Right atrium auricular region (tissue), 2 donors: ENCODE measurements at places on chromosomes 13 and 19.

GRCh38 chr13:102846261-102847015, 606 bp downstream of the ERCC5 start:
- DNase-seq = no peak

- DNase-seq = no peak
These were observed 107.4 kb upstream of the DOCK9 start for GRCh38 chr13:99085139-99085807.

DNA sequence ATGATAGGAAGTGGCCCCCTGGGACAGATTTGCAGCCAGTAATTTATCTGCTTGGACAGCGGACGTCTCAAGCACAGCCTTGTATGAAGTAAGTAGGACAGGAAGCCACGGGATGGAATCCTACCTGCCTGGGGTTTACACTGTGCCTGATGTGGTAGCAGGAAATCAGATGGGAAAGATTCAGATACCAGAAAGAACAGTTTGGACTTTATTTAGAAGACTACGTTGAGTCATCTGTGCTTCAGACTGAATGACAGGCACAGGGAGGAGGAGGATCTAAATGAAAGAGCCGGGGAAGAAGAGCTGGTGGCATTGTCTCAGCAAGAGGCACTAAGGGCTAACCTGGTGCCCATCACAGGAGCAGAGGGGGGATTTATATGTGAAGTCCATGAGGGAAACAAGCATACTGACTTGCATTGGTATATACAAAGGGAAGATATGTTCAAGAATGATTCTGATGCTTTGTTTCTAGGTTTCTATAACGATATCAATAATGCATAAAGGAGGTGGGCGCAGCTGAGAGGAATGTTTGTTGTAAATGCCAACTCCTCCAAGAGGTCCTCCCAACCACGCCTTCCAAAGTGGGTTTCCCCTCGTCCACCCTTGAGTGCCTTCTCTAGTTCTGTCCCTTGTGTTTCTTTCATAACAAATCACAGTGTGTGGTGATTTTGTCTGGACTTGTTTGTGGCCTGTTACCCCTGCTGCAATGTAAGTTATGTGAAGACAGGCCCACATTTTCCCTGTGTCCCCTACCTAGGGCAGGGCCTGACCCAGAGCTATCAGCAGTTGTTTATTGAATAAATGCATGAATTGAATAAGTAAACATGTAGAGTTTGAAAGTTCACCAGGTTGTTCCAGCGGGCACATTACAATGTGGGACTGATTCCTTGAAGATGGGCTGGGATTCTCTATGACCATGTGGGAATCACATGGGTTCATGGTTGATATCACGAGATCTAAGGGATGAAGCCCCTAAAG, 328.4 kb downstream of the SLC7A1 start:
- DNase-seq = no peak

- no peak for DNase-seq
These were observed 22.4 kb downstream of the POU2F2 start for GRCh38 chr19:42109896-42110295.

GRCh38 chr13:26719356-26719945, 41.1 kb downstream of the GPR12 start:
- DNase-seq = peak; percentile 26

- DNase-seq = no peak
These were observed 256.5 kb downstream of the UQCRFS1 start for GRCh38 chr19:28956421-28956820.

GRCh38 chr13:51235756-51236490, 13.7 kb downstream of the FAM124A start:
- DNase-seq = no peak

DNA sequence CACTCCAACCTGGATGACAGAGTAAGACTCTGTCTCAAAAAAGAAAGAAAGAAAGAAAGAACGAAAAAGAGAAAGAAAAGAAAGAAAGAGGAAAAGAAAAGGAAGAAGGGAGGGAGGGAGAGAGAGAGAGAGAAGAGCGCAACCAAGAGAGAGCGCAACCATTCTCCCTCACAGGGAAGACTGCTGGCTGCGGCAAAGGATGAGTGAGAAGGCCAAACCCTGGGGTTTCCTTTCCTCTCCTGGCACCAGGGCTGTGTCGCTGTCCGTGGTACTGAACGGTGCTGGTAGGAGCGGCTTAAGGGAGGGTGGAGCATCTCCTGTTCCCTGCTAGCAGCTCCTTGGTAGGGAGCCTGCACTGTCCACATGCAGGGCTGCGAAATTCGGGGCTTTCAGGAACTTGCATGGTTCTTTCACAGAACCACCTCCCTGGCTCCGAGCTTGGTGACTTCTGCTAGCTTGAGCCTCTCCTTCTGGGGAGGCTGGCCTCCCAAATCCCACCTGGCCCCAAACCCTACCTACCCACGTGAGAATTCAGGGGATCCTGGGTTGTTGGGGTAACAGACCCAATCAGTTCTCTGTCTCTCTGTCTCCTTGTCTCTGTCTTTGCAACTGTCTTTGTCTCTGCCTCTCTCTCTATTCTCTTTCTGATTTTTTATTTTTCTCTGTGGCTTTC, 51.1 kb upstream of the ZNRF4 start:
- DNase-seq = no peak

DNA sequence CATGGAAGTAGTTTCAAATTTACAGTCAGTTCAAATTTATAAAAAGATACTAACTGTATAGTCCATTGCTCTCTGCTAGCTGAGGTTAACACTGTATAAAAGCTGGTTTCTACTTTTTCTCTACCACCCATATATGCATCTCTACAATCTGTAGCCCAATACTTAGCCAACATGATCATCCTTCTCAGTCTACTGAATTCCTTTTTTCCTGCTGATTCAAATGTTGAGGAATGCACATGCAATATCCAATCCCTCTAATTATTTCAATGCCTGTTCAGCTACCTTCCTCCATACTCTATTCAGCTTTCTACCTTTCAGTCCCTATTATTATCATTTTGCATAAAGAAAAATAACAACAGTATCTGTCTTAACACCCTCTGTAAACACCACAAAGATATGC, 15.6 kb downstream of the KPNA3 start:
- DNase-seq = no peak

DNA sequence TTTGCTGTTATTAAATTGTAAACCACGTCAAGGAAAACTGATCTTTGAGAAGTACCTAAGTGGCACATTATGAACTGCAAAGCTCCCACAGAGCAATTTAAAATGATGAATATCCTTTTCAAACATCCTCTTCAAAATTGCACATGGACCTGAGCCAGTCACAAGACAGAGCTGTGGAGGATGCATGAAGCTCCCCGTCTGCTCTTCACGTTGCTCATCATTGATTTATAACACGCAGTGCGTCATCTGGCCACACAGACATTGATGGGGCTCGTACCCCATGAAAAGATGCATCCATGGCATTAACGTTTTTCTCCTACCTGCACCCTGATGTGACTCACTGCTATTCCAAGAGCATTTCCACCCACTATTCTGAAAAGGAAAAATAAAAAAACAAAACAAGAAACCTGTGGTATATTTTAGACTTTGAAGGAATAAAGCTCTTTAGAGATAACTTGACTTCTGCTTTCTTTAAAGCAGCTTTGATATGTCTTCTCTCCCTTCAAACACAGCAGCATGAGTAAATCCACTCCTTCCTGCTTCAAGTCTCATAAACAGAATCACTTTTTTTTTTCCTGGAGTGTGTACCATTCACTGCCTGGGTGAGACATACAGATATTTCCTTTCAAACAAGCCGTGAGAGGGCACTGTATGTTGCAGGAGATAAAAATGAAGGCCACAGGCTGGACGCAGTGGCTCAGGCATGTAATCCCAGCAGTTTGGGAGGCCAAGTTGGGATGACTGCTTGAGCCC, 7.2 kb upstream of the SERTM1 start:
- no peak for DNase-seq

DNA sequence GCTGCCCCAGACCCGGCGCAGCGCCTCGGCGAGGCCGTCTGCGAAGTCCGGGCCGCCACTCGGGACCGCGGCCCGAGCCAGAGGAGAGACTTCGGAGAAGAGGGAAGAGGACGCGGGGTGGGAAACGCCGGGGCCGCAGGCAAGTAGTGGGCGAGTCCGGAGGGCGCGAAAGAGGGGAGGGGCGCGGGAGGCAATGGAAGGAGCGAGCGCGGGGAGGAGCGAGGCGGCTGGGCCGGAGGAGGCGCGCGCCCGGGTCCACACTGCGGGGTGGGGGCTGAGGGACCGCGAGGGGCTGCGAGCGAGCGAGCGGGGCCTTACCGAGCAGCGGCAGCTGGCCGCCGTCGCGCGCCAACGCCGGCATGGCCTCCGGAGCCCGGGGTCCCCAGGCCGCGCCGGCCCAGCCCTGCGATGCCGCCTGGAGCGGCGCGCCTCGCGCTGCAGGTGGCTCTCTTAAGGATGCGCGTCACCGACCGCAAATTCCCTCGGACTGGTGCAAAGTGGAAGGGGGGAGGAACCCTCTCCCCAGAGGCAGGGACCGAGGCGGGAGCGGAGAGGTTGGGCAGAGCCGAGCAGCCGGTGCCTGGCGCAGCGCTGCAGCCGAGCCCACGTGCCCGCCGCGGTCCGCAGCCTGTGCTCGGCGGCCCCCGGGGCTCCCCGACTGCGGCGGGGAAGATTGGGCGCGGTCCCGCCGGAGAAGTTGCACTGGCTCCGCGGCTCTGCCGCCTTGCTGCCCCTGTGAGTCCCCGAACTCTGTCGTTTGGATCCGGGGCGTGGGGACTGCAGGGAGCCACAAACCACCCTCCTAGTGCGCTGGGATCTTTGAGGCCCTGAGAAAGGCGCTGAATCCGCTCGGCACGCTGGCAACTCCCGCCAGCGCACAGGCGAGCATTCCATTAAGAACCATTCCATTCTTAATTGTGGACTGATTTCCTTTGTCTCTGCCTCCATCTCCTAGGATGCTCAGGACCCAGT, at the start of gene FLT3:
Gene FLT3, minus strand, starts transcription at position 427 of the 972 bp plus-strand sequence. Its CDS starts 66 bp downstream, at position 361.
- no peak for DNase-seq

DNA sequence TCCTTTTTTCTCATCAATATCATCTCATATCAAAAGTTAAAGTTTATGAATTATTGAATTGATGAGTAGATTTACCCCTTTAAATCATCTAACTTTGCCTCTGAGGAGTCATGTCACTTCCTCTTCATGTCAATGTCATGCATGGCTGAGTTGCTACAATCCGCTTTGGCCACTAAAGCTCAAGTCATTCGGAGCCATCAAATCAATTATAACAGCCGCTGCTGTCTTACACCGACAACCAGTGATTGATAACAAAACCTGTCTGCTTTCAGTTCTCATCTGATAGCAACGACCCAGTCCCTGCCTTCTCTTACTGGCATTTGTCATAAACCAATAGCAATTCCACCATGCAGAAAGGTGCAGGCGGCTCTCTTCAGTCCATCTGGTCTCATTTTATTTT, 429.3 kb downstream of the DIAPH3 start:
- no peak for DNase-seq

DNA sequence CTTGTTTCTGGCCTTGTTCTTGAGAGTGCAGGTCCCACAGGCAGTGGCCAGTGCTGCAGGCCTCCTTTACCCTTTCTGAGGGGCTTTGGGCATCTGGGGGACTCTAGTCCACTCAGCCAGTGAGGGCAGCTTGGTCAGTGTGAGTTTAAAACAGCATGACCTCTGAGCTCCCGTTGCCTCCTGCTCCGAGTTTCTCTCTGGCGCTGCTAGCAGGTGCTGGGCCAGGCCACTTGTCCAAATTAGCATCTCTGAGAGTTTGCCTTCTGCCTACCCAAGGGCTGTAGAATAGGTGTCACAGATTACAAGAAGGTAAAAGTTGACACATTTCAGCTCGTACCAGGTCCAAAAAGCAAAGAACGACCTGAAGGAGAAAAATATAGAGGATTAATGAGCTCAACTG, 105.9 kb downstream of the SIPA1L3 start:
- no peak for DNase-seq

DNA sequence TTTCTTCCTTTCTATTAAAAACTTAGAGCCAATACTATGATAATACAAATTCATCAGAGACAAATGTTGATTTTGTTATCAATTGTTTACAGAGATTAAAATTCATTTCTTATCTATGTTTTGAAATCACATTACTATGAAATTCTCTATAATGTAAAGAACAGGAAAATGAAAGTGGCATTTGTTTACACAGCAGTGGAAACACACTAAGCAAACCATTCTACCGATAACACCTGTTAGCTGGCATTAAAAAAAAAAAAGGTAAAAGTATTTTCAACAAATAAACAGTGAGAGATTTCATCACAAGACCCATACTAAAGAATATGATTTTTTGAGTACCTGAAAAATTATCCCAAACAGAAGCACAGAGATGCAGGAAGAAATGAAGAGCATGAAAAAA, 4.8 kb upstream of the CCDC70 start:
- no peak for DNase-seq

GRCh38 chr13:48316826-48317510, 13.4 kb downstream of the RB1 start:
- no peak for DNase-seq

- no peak for DNase-seq
These were observed 117.8 kb downstream of the NALCN start for GRCh38 chr13:101298517-101298916.

DNA sequence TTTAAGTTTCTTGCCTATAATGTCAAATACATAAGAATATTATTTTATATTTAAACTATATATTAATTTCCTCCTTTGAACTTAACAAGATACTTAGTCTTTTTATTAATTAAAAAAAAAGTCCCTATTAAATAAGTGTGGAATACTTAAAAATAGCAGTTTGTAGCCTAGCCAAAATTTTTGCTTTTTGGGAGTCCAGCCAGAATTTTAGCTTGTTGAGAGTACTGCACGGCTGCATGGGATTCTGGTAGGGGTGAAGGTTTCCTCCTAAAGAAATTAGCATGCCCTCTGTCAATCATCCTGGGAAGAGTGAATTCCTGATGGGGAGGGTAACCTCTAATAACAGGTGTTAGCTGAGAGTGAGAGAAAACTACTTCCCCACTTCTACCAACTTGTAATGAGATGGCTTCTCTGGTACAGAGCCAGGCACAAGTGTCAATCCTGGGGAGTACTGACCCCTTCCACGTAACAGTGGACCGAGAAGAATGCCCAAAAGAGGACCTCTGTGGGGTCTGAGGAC, 195.7 kb downstream of the SPRY2 start:
- DNase-seq = no peak

DNA sequence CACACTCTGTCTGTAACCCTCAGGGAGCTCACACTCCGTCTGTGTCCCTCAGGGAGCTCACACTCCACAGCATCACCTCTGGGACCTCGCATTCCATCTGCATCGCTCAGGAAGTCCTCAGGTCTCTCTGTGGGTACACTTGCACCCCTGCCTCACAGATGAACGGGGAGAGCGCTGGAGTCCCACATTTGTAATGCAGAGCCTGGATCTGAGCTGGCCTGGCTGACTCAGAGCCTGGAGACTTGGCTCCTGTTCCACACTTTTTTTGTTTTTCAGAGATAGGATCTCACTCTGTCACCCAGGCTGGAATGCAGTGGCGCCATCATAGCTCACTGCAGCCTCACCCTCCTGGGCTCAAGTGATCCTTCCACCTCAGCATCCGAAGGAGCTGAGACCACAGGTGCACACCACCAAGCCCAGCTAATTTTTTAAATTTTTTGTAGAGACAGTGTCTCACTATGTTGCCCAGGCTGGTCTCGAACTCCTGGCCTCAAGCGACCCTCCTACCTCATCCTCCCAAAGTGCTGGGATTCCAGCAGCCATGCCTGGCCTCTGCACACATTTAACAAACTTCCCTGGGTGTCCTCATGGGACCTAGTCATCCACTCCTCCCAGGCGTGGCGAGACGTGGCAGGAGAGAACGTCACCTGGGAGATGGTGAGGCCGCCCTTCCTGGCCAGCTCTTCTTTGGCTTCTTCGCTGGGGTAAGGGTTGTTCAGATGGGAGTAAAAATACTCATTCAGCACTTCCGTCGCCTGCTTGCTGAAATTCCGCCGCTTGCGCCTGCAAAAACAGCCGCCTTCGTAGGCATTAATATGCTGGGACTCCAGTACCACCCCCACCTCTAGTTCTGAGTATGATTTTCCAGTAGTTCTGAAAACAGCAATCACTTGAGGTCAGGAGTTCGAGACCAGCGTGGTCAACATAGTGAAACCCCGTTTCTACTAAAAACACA, 31.0 kb downstream of the CILP2 start:
- no peak for DNase-seq

GRCh38 chr13:55999709-56000108, 1141.0 kb upstream of the PRR20A start:
- DNase-seq = no peak
